ENCODE measurements at places on chromosomes 7 and 10.

DNA sequence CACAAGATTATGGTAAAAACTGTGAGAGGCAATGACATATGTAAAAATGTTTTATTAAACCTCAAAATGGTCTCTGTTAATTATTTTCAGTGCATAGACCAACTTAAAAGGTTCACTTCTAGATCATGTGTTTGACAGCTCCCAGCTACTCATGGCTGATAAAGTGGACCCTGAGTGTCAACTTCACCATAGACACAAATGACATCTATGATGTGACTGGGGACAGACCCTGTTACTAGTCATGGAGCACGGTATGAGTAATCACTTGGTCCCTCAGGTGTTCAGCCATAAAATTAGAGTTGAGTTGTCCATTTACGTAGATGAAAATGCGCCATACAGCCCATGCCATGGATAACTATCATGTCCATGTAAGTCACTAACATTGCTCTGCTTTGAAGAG is 199.8 kb downstream of the ZNF365 start:
- ATAC-seq, result no peak

GRCh38 chr10:69734797-69735468 is 66.8 kb upstream of the COL13A1 start:
- no peak for ATAC-seq

- ATAC-seq, result peak; percentile 44
Observed at GRCh38 chr10:133302230-133302629, 6.4 kb downstream of the TUBGCP2 start.

- ATAC-seq, result peak; percentile 49
Observed at GRCh38 chr7:135282561-135283254, 49.1 kb downstream of the STRA8 start.

- no peak for ATAC-seq
Observed at GRCh38 chr10:23611308-23612029, 172.6 kb downstream of the OTUD1 start.

DNA sequence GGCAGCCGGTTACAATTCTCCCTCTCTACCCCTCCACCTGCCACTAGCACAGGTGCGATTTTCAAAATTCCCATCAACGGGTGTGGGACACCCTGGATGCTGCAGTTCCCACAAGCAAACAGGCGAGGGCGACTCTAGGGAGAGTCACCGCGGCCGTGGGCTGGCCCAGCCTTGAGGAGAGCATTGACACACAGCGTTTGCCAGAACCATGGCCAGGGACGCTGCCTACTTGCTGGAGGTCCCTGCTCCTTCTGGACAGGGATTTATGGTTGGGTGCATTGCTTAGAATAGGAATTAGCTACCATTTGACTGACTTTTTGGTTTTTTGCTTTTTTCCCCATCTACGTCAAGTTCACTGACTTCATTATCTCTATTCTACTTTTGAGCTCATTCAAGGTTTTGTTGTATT is 19.0 kb upstream of the CLDN4 start:
- no peak for ATAC-seq

- no peak for ATAC-seq
Observed at GRCh38 chr7:97022491-97023306, 1.9 kb downstream of the DLX5 start.

- peak; percentile 60 for ATAC-seq
Observed at GRCh38 chr10:49273082-49273465, 25.9 kb upstream of the C10orf71 start.
